ENCODE measurements at places on chromosomes 5 and 9.

GRCh38 chr5:89377767-89378455 lies 494.9 kb upstream of the MEF2C start:
- DNase-seq, result no peak

- no peak for DNase-seq
Observed at GRCh38 chr9:81596679-81597418, 92.5 kb downstream of the TLE1 start.

- no peak for DNase-seq
Observed at GRCh38 chr9:88065619-88066018, 72.7 kb downstream of the SPATA31C2 start.

DNA sequence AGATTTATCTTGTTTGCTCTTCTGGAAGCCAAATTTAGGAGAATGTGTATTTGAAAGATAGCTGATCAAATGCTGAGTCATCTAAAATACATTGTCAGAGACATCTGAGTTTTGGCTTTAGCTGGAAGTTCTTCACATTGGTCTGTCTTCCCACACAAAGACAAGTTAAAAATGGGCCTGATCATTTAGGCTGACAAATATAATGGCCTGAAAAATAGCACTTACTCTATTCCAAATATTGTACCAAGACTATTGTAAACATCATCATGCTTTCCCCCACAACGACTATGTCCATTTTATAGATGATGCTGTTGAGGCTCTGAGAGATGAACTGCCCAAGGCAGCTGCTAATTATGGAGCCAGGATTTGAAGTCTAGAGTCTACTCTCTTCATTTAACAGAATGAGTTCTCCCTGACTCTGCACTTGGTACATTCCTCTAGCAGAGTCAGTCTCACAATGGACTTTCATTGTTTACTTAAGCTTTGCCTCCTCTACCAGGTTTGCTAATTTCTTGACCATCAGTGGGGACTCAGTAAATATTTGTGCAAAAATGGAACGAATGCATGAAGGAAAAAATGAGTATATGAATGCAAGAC lies 619.4 kb upstream of the KLF4 start:
- DNase-seq, result no peak

- DNase-seq, result no peak
Observed at GRCh38 chr5:14251733-14252132, 108.6 kb downstream of the TRIO start.
